ENCODE measurements at places on chromosomes 3 and 15. TPM values are rescaled to one million over a fixed set of nuclear protein-coding genes. Genes with fewer than 3 reads are reported as not detected.

DNA sequence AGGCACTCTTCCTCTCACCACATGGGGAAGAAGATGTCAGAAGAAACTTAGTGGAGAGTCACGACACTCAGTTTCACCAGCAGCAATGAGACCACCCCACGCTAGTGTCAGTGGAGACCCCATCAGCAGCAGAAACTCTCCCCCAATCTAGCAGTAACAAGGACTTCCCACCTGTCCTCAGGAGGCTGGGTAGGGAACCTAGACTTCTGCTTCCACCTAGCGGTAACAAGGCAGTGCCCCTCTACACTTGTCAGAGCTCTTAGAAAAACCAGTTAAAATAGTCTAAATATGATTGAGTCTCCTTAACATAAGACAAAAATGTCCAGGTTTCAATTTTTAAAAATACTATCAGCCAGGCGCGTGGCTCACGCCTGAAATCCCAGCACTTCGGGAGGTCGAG lies 57.3 kb downstream of the TRAT1 start:
- H3K27me3 ChIP-seq, result no peaks in the 10 kb centered on the region
- no peaks in the 10 kb centered on the region for H3K36me3 ChIP-seq
- no peak overlapping the region for H3K27ac ChIP-seq
- no peak overlapping the region for H3K4me3 ChIP-seq
- no peak for DNase-seq

GRCh38 chr3:180294282-180295027 lies 257.7 kb upstream of the PEX5L start:
- H3K27me3 ChIP-seq, result no peaks in the 10 kb centered on the region
- no peaks in the 10 kb centered on the region for H3K4me1 ChIP-seq
- DNase-seq, result no peak
- no peak overlapping the region for H3K4me3 ChIP-seq

GRCh38 chr15:28963711-28964081 lies 77.9 kb downstream of the APBA2 start:
- no peak overlapping the region for H3K4me3 ChIP-seq
- H3K4me1 ChIP-seq, result no peaks in the 10 kb centered on the region
- no peaks in the 10 kb centered on the region for H3K36me3 ChIP-seq
- no peaks in the 10 kb centered on the region for H3K27me3 ChIP-seq
- no peak overlapping the region for H3K27ac ChIP-seq
- peak; percentile 10 for DNase-seq

GRCh38 chr3:122668930-122669730 lies 11.5 kb upstream of the PARP14 start:
- H3K4me3 ChIP-seq, result no peak overlapping the region
- DNase-seq, result no peak
- H3K27me3 ChIP-seq, result no peaks in the 10 kb centered on the region
- H3K27ac ChIP-seq, result no peak overlapping the region
- H3K4me1 ChIP-seq, result no peaks in the 10 kb centered on the region

DNA sequence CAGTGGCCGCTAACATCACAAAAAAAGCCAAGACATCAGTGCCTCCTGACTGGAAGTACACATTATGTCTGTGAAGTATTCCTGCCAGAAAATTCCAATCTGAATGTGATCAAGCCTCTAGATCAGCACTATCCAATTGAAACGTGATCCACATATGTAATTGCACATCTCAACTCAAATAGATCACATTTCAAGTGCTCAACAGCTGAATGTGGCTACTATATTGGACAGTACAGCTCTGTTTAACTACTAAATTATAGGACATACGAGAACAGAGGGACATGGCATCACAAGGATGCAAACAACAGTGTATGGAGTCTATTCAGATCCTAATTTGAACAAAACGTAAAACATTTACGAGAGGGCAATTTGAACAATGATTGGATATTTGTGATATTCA lies 542 bp upstream of the UBAP1L start:
- DNase-seq, result no peak
- H3K4me3 ChIP-seq, result no peak overlapping the region
- peaks cover 91% of the 10 kb centered on the region for H3K36me3 ChIP-seq
- H3K27ac ChIP-seq, result no peak overlapping the region

Gene SCN5A
- total RNA-seq, result 1.0 TPM

All from esophagus muscularis mucosa (tissue), 4 donors.